Osteoblast (primary cell): ENCODE measurements at places on chromosomes 5 and 9. TPM values are rescaled to one million over a fixed set of nuclear protein-coding genes. Genes with fewer than 3 reads are reported as not detected.

Gene BAAT
- under 0.01 TPM in 1 of 2 replicates, not detected in the other for total RNA-seq

Gene BTNL8
- not detected in 2 replicates for total RNA-seq

Gene SAXO1
- under 0.01 TPM in 2 replicates for total RNA-seq

Gene SLC36A3
- total RNA-seq = not detected in 2 replicates

Gene SH3TC2
- 0.59 and 0.72 TPM in 2 replicates for total RNA-seq

Gene TUSC1
- 12.7 and 13.8 TPM in 2 replicates for total RNA-seq

Gene TPD52L3
- not detected in 2 replicates for total RNA-seq

Gene LCN10
- not detected in 2 replicates for total RNA-seq

Gene NR2F1-AS1
- 15.9 and 17.4 TPM in 2 replicates for total RNA-seq

Gene LRRC70
- 1.4 and 1.8 TPM in 2 replicates for total RNA-seq

Gene CDH10
- not detected in 2 replicates for total RNA-seq

Gene LIFR
- 33.6 and 39.8 TPM in 2 replicates for total RNA-seq

Gene CXCL14
- total RNA-seq = not detected in 2 replicates

Gene PCDHB1
- total RNA-seq = not detected in 2 replicates

Gene IL4
- total RNA-seq = not detected in 2 replicates

Gene FOXD4L4
- total RNA-seq = under 0.01 TPM in 2 replicates

Gene GCNT4
- 2.5 and 2.7 TPM in 2 replicates for total RNA-seq

Gene HTR1A
- total RNA-seq = not detected in 2 replicates

Gene TAS2R1
- not detected in 2 replicates for total RNA-seq

Gene TMEM174
- total RNA-seq = not detected in 2 replicates

Gene PCDHGC3
- total RNA-seq = 59.4 and 91.3 TPM in 2 replicates

Gene NEUROG1
- total RNA-seq = not detected in 2 replicates

Gene TNFSF15
- total RNA-seq = under 0.01 and 0.29 TPM in 2 replicates

Gene CCDC187
- under 0.01 TPM in 1 of 2 replicates, not detected in the other for total RNA-seq

Gene FRRS1L
- 0.29 and 0.36 TPM in 2 replicates for total RNA-seq

Gene GPRIN1
- 1.8 TPM in 2 replicates for total RNA-seq

Gene FGFR4
- 0.29 and 1.1 TPM in 2 replicates for total RNA-seq

Gene FOXD4L5
- total RNA-seq = under 0.01 TPM in 1 of 2 replicates, not detected in the other

Gene INSL6
- total RNA-seq = not detected in 2 replicates

Gene PCDHB6
- total RNA-seq = 0.59 and 0.72 TPM in 2 replicates

Gene ELP1
- total RNA-seq = 23.0 and 24.2 TPM in 2 replicates

Gene MRPS2
- total RNA-seq = 13.0 and 18.3 TPM in 2 replicates

Gene SLC6A3
- total RNA-seq = not detected in 2 replicates

Gene IFNA1
- total RNA-seq = not detected in 2 replicates

Gene VCAN
- 543 and 658 TPM in 2 replicates for total RNA-seq

Gene CTNND2
- not detected in 2 replicates for total RNA-seq

Gene C5
- total RNA-seq = 5.1 and 5.6 TPM in 2 replicates

Gene OMD
- total RNA-seq = 0.36 and 1.5 TPM in 2 replicates

Gene SLIT3
- 37.6 and 38.3 TPM in 2 replicates for total RNA-seq

Gene RGS7BP
- total RNA-seq = under 0.01 and 0.36 TPM in 2 replicates

Gene AK3
- 48.9 and 77.2 TPM in 2 replicates for total RNA-seq

Gene DAB2
- 277 and 296 TPM in 2 replicates for total RNA-seq

Gene INSYN2B
- 2.2 and 3.5 TPM in 2 replicates for total RNA-seq

Gene IL3
- not detected in 2 replicates for total RNA-seq

Gene WWC1
- total RNA-seq = 0.88 and 1.4 TPM in 2 replicates

Gene STPG3
- 0.36 TPM in 1 of 2 replicates, not detected in the other for total RNA-seq

Gene EPB41L4B
- 2.1 and 2.2 TPM in 2 replicates for total RNA-seq

Gene NINJ1
- total RNA-seq = 33.6 and 34.7 TPM in 2 replicates

Gene GFPT2
- 30.4 and 39.5 TPM in 2 replicates for total RNA-seq

Gene RAB3C
- total RNA-seq = not detected in 2 replicates

Gene VLDLR
- 5.3 and 10.1 TPM in 2 replicates for total RNA-seq

Gene SAPCD2
- total RNA-seq = 0.88 and 1.1 TPM in 2 replicates

Gene SMIM33
- total RNA-seq = not detected in 2 replicates

Gene CARD6
- total RNA-seq = 19.5 and 24.8 TPM in 2 replicates

Gene MOB3B
- total RNA-seq = under 0.01 TPM in 2 replicates

Gene ARL14EPL
- not detected in 2 replicates for total RNA-seq

Gene TOR4A
- 0.29 and 2.5 TPM in 2 replicates for total RNA-seq
